Globus pallidus (tissue), 1 donor: ENCODE measurements at places on chromosomes 11 and 22.

- no peak for DNase-seq
These were observed 39.0 kb downstream of the IL18BP start for GRCh38 chr11:72037554-72038311.

- DNase-seq, result no peak
These were observed 55.8 kb upstream of the ADSL start for GRCh38 chr22:40290516-40290915.

GRCh38 chr11:13884158-13884799 lies 78.2 kb upstream of the SPON1 start:
- DNase-seq, result no peak

- no peak for DNase-seq
These were observed 16.7 kb downstream of the ATG2A start for GRCh38 chr11:64900263-64900678.

DNA sequence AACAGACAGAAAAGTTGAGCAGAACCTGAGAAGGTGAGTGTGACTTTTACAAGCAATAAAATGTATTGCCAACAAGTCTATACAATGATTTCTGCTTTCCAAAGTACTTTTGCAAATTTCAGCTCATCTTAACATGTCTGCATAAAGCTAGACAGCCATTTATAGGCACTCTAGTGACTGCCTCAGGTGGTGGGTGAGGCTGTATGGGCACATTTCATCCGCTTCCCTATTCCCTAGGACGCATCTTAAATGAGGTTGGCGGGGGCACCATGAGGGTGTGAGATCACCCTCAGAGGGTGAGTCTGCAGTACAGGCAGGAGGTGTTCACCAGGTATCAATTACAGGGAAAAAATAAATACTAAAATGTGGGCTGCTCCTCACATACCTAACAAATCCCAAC lies 110.1 kb downstream of the ETS1 start:
- DNase-seq, result no peak

GRCh38 chr11:61294717-61295595 lies at the start of gene VWCE:
Gene VWCE, minus strand, starts transcription at chr11:61295316. Its CDS starts 279 bp downstream, at chr11:61295037.
- DNase-seq, result no peak

DNA sequence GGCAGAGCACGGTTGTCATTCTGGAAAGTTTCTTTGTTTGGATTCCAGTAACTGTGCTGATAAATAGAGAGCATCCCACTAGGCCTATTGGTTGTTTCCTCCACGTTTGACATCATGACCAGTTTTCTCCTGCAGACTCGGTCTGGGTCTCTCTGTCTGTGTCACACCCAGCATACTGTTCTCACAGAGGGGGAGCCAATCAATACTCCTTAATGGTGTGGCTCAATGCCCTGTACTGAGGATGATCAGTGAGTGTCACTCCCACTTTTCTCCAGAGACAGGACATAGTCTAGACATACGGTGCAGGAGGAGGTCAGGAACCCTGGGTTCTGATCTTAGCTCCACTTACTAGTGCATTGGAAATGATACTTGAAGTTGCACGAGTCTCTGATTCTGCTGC lies 88.2 kb upstream of the BLID start:
- DNase-seq, result no peak

DNA sequence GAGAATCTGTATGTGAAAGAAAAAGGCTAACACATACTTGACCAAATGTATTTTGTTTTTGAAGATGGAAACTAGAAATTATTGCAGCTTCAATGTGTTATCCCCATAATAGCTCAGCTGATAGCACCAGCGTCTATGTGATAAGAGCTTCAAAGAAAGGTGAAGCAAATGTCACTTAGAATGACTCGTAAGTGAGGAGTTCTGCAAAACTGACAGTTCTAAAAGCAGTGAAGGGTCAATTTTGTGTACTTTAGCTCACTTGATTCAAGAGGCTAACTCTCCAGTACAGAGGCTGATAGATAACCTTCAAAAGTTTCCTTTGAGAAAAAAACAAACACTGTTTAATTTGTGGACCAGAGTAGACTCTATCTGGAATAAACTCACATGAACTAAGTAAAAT lies 87.2 kb upstream of the CARD18 start:
- no peak for DNase-seq

DNA sequence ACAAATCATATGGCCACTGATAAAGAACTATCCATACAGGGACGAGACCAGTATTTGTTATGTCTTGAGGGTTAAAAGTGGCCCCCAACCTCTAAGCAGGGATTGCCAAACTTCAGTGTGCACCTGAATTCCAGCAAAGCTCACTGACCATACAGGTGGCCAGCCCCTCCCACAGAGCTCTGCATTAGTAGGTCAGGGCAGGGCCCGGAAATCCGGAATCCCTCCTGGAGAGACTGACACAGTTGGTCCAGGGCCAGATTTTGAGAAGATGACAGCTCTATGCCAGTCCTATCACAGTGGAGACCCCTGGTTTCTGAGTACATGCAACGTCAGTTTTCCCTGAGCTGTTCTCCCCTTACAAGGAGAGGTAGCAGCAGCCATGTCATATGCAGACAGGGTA lies 20.8 kb downstream of the VPS37C start:
- no peak for DNase-seq

- DNase-seq, result no peak
These were observed 10.5 kb upstream of the MIF start for GRCh38 chr22:23883658-23884057.

DNA sequence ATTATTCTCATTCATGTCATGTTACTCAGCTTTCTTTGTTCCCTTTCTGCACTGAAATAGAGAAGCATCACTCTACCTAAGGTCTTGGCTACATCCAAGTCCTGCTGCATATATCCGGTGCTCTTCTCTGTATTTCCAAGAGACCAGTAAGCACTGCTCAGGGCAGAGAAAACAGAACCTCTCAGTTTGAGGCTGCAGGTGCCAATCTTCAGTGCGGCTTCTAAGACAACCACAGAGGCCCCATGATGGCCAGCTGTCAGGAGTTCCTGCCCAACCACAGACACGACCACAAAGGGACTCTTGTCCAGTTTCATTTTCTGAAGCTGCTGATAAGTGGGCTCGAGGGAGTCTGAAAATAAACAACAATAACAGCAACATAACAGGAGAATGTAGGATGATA lies 378.4 kb upstream of the PITPNB start:
- DNase-seq, result peak; percentile 85

DNA sequence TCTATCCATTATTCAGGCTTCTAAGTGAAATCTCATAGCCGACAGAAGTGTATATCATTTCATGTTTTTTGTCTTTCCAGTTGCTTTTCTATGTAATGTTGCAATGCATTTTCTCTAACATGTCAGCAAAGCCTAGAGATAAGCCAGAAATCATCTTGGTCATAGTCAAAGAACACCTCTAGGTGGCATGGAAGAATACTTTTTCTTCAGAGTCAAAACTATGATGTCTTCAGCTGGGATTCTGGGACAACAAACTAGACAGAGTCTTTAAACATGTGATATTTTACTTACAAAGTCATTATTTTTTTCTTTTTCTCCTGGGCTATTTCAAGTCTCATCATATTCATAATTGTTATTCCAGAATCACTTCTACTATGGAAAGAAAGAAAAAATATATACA lies 4.4 kb downstream of the GAS2 start:
- DNase-seq, result peak; percentile 47

GRCh38 chr11:100777103-100777502 lies 90.0 kb downstream of the ARHGAP42 start:
- no peak for DNase-seq

GRCh38 chr11:72705442-72706365 lies 31.5 kb upstream of the PDE2A start:
- DNase-seq, result no peak

DNA sequence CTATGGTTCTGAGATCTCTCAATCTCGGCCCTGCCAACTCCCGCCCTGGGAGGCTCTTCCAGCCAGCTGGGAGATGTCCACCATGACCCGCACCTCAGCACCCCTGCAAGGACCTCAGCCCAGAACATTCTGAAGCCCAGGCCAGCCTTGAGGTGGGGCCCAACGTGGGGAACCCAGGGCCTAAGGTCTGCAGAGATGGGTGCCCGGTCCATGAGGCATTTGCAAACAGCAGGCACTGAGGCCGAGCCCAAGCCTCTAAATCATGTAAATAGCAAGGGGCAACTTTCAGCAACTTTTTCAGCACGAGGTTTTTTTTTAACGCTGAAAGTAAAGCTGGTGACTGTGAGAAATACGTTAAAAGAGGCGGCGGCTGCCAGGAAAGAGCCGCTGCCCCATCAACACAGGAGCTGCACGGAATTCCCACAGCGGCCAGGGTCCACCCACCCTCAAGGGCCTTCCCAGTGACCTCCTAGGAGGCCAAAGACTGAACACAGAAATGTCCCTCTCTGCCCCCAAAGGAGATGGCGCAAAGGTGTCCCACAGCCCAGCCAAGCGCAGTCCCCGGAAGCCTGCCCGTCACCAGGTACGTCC lies 46.9 kb downstream of the BRD1 start:
- DNase-seq, result no peak

DNA sequence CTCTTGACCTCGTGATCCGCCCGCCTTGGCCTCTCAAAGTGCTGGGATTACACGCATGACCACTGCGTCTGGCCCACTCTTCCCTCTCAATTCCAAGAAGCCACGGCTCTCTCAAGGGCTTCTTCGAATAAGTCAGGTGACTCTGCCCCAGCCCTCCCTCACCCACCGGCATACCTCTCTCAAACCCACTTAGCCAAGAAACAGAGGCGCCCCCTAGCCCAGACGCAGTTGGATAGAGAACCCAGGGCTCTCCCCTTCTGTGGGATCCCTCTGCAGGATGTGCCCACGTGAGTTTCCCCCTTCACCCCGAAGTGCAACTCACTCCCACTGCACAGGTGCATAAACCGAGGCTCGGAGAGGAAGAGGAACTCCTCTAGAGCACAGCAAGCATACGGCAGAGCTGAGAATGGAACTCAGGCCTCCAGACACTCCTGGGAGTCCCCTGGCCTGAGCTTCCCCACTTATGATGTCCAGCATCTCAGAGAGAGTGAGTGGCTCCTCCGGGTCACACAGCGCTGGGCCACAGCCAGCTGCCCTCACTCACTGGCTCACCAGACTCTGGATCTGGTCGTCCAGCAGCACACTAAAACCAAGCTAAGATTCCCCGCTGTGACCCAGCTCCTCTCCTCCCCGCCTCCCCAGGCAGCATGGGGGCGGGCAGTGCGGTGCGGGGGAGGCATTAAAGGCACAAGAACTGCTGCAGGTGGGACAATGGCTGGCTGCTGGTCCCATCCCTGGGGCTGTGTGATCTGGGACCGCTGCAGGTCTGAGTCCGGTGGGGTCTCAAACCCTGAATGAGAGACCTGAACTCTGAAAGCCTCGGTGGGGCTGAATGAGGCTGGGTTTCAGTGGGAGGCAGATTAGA lies 16.8 kb upstream of the RGL4 start:
- no peak for DNase-seq

DNA sequence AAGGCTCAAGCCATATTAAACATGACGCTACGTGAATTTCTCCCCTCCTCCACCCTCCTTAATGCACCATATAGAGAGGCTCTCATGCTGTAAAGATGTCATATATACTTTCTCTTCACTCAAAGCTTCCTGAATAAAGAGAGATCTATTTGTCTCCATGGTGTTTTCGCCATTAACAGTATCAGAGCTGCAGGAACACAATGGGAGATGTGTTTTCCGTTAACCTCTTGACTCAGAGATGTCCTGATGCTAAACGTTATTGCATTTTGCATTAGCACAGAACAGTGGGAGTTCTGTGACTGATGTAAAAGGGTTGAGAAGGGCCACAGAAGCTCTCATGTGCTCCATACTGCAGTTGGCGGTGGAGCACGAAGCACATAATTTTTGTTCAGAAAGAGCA lies 25.7 kb upstream of the BLID start:
- DNase-seq, result peak; percentile 79

DNA sequence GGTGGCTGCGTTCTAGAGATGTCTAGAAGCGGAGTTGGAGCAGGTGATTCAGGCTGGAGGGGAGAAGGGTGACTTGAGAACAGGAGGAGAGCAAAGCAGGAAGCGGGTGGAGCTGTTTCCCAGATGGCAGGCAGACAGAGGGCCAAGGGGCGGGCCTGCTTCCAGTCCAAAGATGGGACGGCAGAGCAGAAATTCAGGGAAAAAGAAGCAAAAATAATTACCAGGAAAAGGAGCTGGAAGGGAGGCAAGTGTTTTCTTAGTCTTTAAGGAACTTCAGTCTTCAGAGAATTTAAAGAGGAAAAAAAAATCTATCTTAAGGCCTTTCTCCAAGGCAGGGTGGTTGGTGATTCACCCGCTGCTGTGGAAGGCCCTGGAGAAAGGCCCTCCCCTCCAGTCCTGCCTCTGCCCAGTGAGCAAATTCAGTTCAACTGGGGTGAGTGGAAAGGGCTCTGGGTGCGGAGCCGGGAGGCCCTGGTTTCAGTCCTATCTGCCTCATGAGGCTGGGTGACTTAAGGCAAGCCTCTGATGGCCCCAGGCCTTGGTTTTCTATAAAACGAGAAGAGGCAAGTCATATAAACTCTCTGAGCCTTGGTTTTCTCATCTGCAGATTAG lies 4.5 kb upstream of the CREB3L1 start:
- DNase-seq, result no peak

DNA sequence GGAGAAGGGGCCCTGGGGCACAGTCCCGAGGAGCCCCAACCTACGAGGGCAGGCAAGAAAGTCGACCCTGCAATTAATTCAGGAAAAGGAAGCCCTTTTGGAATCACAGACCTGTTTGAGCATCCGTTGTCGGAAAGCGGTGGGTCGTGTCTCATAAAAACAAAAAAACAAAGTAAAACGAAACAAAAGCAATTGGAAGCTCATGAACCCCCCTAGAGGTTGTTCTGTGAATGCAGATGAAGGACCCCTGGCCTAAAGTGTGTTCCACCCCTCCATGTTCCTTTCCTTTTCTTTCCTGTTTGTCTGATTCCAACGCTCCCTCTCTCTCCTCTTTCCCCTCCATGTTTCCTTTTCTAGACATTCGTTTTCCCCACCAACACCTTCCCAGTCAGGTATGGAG lies 203.7 kb downstream of the GRIK4 start:
- no peak for DNase-seq

GRCh38 chr11:96259134-96259830 lies 83.7 kb downstream of the MAML2 start:
- no peak for DNase-seq

- no peak for DNase-seq
These were observed 405.8 kb downstream of the NTM start for GRCh38 chr11:131776211-131776610.

GRCh38 chr22:45656577-45656976 lies 15.1 kb upstream of the ATXN10 start:
- DNase-seq, result no peak
